HTR-8/SVneo (cell line): ENCODE measurements at places on chromosomes 4 and X.
A peak's percentile ranks its signal among the peaks of the same experiment; 100 is the strongest.

DNA sequence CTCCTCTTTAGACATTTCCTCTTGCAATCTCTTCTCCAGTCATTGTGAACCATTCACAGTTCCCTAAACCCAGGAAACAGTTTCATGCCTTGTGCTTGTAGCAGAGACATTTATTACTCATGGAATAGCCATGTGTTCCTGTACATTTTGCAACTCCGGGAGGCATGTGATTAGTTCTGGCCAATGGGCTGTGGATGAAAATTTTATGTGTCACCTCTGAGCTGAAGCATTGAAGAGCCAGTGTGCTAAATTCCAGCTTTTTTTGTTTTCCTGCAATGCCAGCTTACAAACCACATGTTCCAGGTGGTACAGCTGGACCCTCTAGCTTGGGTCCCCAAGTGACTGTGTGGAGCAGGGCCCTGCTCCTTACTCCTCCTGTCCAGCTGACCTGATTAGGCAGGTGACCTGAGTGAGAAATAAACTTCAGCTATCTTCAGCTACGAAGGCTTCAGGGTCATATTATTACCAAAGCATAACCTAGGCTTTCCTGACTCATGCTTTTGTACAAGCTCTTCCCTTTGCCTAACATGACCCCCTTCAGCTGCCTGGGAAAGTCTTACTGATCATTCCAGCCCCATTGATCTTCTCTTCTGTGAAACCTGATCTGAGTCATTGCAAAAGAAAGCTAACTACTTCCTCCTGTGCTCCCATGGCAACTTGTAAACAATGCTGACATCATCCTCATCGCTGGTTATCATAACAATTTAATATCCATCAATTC, 200.4 kb downstream of the PTTG2 start:
- DNase-seq, result peak; percentile 68

DNA sequence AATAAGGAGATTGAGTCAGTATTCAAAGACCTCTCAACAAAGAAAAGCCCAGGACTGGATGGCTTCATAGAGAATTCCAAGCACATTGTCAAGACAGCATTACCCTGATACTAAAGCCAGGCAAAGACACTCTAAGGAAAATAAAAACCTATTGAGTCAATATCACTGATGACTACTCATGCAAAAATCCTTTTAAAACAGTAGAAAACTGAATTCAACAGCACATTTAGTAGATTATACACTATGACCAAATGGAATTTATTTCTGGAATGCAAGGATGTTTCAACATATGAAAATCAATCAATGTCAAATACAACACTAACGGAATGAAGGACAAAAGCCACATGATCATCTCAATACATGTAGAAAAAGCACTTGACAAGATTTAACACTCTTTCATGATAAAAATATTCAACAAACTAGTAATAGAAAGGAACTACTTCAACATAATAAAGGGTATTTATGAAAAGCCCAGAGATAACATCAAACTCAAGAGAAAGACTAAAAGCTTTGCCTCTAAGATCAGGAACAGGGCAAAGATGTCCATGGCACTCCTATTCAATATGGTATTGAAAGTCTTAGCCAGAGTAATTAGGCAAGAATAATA, 633.3 kb downstream of the ANKRD50 start:
- DNase-seq, result no peak

DNA sequence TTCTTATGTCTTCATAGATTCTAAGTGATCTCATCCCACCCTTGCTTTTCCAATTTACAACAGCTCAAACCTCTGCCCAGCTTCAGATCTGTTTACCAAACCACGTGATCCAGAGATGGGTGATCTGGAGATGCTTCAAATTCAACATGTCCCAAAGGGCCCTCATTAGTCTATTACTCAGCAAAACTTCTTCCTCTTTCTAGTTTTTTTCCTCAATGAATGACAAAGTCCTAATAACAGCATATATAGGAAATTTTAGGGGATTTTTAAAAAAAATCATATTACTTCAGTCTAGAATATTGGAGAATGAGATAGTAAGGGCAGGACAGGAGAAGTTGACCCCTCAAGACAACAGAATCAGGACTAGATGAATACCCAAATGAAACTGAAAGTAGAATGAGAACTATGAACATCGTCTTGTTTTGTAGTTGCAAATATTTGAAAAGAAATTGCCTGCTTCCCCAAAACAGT, 127.1 kb downstream of the CFAP299 start:
- no peak for DNase-seq

GRCh38 chrX:125205918-125206665, 113.6 kb upstream of the TEX13C start:
- no peak for DNase-seq

- DNase-seq, result no peak
Measured at GRCh38 chrX:25663701-25664100, 474.4 kb upstream of the MAGEB18 start.

DNA sequence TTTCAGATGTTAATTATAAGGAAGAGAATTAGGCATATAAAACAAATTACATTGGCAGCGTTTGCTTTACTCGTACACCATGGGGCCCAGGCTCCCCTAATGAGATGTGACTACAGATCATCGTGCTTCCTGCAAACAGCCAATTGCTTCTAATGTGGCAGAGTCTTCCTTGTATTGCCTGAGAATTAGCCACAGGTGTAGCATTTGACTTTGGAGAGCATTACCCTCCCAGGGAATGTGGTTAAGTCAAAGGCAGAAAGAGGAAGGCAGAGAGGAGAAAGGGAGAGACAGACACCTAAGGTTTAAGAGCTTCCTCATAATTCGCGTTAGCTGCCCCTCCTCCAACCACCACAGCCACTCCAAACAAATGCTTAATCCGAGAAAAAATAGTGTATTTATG, 97.0 kb downstream of the MID1IP1 start:
- no peak for DNase-seq

- no peak for DNase-seq
Measured at GRCh38 chr4:830601-831482, 4.9 kb upstream of the CPLX1 start.

DNA sequence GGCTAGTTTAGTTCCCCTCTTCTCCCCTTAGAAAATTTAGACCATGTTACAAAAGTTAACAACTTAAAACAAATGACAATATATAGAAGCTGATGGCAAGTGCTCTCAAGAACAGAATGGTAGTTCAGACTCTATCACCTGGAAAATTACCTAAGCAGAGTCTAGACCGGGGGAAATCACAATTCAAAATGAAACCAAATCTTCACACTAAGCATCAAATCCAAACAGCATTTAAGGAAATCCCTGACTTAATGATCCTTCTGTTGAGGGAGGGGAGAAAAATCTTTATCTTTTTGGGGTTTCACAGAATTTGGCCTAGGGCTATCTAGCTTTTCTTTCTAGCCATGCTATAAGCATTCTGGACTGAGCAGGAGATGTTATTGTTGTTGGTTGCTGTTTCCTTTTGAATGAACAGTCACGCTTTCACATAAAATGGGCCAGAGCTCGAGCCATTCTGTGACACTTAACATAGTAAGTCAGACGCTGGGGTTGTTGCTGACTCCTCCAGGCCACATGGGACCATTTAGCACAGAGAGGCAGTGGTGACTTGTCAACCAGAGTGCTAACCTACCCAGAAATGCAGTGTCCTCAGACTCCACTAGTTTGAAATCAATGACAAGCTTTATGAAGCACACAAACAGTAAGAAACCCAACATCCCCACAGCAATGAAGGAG, 16.0 kb upstream of the LSM6 start:
- no peak for DNase-seq

GRCh38 chrX:109345856-109346255, 136.0 kb downstream of the GUCY2F start:
- DNase-seq, result no peak
